Stimulated activated CD4-positive, alpha-beta T cell treated with anti-CD3 and anti-CD28 coated beads, Interleukin-12 subunit alpha, Interleukin-12 subunit beta, amount 100 ng/mL, for 4 hours (primary cell): ENCODE measurements at places on chromosomes 2 and 18.

DNA sequence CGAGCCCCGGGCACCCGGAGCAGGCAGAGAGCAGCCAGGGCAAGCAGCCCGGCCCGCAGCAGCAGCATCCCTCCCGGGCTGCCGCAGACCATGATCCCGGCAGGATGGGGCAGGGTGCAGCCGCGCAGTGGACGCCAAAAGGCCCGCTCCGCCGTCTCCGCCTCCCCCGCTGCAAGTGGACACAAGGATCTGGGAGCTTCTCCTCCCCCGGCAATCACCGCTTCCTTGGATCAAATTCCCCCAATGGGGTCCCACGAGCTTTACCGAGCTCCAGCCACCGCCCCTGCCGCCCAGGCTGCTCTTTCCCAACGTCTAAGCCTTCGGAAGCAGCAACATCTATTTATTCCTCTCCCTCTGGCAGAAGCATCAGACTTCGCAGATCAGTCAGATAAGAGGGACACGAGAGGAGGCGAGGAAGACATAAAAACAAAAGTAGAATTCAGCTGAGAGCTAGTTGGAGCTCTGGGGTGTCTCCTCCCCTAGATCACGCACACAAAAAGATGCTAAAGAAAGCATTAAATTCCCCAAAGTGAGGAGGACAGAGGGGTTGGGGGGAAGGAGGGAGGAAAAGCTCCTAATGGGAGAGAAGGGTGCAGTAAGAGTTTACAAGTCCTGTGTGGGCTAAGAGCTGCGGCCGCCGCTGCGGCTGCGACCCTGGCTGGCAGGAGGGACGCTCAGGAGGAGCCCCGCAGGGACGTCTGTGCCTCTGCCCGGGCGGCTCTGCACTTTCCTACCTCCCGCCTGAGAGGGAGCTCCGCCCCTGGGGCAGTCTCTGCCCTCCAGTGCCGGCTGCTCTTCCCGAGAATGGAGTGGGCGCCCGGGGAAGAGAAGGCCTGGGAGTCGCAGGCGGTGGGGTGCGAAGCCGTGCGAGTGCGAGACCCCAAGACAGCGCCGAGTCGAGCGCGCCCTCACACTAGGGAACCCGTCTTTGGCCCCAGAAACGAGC, at the start of gene FRZB:
Gene FRZB (minus strand): TSS at position 177 of the 946 bp plus-strand sequence. CDS start 85 bp downstream, at position 92.
- no peak for DNase-seq

- no peak for DNase-seq
Measured at GRCh38 chr2:234189786-234190300, 139.3 kb downstream of the SPP2 start.

- no peak for DNase-seq
Measured at GRCh38 chr2:3598912-3599854, 4.3 kb downstream of the COLEC11 start.

DNA sequence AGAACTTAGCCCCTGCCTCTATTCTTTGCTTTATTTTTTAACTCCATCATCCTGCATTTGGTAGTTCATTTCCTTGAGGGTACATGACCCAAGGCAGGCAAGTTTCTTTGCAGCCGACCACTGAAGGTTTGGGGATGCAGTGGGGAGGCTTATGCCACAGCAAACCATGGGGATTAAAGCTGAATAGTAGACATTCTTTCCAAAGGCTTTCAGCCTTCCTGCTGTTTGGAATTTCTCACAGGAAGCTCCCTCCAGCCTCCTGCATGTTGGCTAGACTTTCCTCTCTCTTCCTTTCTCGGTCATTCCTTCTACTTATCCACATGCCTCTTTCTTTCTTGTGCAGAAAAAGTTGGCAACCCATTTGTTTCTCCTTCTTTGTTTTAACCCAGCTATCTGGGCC, 77.3 kb downstream of the SOCS6 start:
- DNase-seq, result no peak

GRCh38 chr2:158990397-158991214, 22.2 kb downstream of the TANC1 start:
- DNase-seq, result no peak

GRCh38 chr2:181142514-181142913, 162.1 kb downstream of the UBE2E3 start:
- DNase-seq, result no peak

GRCh38 chr2:19987936-19988335, 2.0 kb downstream of the WDR35 start:
- DNase-seq, result no peak

DNA sequence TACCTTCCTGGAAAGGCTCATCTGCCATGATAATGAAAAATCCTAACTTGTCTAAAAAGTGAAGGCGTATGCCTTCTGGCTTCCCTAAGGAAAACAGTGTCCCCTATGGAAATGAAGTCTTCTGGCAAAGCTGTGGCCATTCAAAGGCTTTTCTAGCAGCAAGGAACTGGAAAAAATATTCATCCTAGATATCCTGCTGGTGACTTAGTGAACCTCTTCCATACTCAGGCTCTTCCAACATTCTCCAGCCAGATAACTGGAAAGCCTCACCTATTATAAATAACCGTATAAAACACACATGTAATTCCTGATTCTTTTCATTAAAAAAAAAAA, 84.7 kb downstream of the RBMS1 start:
- DNase-seq, result no peak

DNA sequence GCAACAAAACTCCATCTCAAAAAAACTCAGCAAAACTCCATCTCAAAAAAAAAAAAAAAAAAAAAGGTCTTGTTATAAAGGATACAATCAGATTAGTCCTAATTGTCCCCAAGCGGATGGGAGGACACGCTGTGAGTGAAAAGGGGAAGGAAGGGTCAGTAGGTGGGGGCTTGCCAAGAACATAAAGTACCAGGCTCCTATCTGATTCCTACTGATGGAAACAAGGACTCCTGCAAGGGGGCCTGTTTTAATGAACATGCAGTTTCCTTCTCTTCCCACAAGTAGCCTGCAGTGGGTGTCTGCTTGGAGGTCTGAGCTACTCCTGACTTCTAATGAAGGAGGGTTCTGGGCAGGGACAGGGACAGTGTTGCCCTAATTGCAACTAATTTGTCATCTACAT, 7.9 kb downstream of the SCG2 start:
- DNase-seq, result no peak

DNA sequence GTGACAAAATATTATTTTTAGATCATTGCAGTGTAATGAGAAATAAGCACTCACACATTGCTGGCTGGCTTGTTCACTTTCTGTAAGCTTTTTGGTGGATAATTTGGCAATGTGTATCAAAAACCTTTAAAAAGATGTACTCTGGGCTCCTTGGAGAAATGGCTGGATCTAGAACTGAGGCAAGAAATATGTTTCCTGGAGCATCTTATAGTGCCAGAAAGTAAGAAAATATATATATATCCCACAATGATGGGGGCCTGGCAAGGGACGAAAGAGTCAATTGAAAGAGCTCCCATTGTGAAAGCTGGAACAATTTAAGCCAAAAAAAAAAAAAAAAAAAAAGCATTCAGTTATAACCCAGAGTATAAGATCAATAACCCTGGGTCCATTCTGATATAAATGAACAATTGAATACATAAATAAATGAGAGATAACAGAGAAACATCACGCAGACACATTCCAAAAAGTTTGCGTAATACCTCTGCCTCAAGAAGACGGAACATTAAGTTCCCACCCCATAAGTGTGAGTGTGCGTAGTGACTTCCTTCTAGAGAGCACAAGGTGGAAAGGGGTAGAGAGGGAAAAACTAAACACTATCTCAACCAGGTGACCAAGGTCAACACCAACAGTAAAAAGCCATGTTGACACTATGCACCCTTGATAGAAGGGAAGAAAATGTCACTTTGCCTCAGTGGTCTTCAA, 77.5 kb downstream of the BIN1 start:
- no peak for DNase-seq

DNA sequence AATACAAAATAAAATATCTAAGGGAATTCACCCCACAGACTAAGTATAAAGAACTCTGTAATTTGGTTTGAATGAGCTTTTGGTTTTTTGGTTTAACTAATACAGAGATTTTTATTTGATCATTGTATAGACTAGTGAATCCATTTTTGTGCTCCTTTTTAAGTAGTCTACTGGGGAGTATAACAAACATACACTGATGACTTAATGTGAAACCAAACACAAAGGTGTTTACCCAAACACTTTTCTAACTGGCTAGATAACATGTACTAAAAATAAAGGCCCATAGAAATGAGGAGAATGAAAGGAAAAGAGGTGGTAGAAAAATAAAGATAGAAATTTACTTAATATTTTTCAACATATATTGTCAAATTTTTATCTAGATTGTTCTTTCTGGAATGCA, 146.0 kb downstream of the NRXN1 start:
- DNase-seq, result no peak
